ENCODE measurements at places on chromosomes 1 and 21.
A peak's percentile ranks its signal among the peaks of the same experiment; 100 is the strongest.

DNA sequence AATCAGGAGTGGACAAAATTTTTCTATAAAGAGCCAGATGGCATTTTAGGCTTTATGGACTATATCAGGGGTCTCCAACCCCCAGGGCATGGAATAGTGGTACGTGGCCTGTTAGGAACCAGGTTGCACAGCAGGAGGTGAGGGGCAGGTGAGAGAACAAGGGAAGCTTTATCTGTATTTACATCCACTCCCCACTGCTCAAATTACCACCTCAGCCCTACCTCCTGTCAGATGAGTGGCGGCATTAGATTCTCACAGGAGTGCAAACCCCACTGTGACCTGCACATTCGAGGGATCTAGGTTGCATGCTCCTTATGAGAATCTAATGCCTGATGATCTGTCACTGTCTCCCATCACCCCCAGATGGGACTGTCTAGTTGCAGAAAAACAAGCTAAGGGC, 13.9 kb downstream of the PHTF1 start:
- no peak for DNase-seq

DNA sequence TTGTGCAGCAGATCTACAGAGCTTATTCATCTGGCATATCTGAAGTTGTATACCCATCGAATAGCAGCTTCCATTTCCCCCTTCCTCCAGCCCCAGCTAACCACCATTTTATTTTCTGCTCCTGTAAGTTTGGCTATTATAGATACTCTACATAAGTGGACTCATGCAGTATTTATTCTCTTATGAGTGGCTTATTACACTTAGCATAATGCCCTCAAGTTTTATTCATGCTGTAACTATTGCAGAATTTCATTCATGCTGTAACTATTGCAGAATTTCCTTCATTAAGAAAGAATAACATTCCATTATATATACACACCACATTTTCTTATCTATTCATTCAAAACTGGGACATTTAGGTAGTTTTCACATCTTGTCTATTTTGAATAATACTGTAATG, 30.5 kb upstream of the IFI16 start:
- DNase-seq: no peak

- DNase-seq: no peak
Observed at GRCh38 chr1:179826626-179827280, 50.9 kb downstream of the TOR1AIP2 start.

DNA sequence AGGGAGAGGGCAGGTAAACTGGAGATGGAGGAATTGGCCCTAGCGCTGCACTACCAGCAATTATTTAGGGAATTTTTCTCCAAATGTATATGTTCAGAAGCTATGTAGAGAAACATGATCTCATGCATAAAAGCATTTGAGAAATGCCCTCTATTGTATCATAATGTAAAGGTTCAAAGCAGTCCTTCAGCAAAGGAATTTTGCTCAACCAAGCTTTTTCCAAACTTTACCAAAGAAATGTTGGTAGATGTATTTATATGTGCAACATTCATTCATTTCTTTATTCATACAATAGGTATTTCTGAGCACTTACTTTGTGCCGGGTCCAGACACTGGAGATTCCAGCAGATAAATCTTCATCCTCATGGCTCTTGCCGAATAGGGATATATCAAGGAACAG, 64.4 kb downstream of the XCL1 start:
- no peak for DNase-seq

DNA sequence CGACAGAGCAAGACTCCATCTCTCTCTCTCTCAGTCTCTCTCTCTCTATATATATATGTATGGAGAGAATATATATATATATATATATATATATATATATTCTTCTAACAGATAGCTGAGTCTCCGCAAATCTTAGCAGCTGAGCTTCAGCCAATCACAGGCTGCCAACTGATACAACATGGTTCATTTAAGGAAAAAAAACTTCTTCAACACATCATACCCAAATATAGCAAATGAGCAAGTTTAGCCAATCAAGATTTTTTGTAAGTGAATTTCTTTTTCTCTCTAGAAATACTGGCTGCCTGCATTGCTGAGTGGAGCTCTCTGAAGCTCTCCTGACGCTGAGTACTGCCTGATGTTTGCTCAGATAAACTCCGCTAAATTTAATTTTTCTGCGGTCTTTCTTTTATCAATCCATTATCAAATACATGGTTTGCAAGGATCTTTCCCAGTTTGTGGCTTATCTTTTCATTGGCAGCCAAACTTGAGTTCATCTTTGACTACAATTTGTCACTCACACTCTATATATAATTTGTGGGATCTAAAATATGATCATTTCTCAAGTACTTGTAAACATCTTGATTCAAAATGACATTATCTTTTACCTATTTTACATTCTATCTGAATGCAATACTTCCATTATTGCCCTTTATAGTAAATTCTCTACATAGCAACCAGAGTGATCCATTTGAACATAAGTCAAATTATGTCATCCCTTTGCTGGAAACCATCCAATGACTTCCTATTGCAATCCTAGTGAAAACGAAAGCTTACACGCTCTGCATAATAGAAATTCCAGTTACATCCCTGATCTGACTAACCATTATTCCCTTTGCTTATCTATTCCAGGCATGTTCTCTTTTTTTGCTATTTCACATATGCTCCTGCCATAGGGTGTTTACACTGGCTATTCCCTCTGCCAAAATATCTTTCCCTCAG, 2131.7 kb downstream of the MRPL39 start:
- DNase-seq: no peak

DNA sequence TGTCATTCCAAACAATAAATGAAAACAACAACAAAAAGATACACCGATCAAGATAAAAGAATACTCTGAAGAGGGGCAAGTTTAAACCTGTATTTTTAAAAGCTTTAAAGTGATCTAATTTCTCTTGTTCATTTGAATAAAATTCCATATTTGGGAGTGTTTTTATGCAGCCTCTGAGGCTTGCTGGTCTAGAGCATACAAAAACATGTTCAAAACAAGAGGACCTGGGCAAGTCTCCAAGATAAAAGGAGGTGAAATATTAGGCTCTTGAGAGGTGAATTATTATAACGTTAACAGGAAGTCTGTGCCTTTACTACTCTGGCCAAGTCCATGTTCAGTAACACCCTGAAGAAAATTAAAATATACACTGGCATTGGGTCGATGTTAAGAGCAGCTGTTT, 20.1 kb downstream of the URB1 start:
- DNase-seq: no peak

DNA sequence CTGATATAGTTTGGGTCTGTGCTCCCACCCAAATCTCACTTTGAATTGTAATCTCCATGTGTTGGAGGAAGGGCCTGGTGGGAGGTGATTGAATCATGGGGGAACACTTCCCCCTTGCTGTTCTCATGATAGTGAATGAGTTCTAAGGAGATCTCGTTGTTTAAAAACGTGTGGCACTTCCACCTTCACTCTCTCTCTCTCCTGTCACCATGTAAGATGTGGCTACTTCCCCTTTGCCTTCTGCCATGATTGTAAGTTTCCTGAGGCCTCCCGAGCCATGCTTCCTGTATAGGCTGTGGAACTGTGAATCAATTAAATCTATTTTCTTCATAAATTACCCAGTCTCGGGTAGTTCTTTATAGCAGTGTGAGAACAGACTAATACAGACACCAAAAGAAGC, 40.4 kb downstream of the FRRS1 start:
- no peak for DNase-seq

- peak; percentile 36 for DNase-seq
Observed at GRCh38 chr1:20248971-20249612, 41.6 kb upstream of the VWA5B1 start.

- DNase-seq: peak; percentile 26
Observed at GRCh38 chr21:38323721-38324531, 67.1 kb downstream of the KCNJ15 start.

DNA sequence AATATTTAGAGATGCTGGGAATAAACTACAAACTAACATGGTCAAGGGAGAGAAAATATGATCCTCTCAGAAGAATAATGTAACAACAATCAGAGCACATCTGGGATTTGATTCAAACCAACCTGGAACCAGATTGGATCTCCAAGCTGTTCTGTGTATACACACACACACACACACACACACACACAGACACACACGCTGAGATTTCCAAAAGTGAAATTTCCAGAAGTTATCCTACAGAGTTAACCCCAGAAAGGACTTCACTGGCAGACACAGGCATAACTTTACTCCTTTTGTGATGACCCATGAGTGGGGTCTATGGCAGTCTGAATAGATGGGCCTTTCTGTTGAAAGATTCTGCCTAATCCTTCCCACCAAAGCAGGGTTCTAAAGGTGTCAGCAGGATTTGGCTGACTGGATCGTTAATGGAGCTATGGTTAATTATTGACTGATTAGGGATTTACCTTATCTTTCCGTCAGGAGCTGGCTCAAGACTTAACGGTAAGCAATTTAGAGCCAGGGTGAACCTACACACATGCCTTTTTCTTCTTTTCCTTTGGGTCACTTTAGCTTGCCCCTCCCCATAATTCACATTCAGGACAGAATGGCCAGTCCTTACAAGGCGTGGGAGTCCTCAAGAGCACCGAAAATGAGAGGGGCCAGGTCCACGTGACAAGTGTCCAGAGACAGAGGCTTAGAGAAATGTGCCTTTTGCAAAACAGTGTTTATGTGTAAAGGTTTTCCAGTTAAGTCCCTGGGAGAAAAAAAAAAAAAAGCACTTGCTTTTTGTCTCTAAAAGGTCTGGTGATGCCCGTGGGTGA, 10.9 kb upstream of the PROX1 start:
- DNase-seq: no peak

- DNase-seq: no peak
Observed at GRCh38 chr1:34212673-34213072, 36.0 kb downstream of the C1orf94 start.

GRCh38 chr1:31931593-31932225, 6.5 kb downstream of the PTP4A2 start:
- DNase-seq: peak; percentile 52

DNA sequence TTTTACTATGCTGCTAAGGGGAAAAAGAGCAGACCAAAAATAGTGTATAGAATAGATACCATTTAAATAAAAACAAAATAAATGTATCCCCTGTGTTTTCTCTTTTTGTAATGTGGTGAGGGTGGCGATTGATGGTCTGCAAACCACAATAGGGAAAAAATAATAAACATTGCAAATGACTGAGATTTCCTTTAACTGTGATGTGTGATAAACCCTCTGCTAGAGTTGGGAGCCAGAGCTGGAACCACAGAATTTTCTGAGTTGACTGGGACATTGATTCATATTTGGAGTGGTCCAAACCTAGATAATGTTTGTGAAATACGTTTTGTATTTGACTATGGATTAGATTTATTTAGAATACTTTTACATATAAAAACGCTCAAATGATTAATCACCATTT, 70.6 kb upstream of the PTGFR start:
- DNase-seq: no peak

DNA sequence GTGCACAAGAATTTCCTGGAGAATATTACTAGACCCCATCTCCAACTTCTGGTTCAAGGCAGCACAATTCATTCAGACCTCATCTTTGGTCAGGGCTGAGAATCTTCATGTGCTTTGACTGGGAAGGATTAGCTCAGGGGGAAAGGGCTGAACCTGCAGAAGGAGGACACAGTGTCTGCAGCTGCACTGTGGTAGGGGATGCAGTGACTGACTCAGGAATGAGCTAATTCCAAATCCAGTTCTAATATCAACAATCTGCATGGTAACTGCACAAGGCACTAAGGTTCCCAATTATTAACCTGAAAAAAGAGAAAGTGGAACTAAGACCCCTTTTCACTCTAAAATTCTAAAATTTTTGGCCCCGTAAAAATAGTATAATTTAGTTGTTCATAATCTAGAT, 31.6 kb downstream of the TTLL7 start:
- DNase-seq: no peak

DNA sequence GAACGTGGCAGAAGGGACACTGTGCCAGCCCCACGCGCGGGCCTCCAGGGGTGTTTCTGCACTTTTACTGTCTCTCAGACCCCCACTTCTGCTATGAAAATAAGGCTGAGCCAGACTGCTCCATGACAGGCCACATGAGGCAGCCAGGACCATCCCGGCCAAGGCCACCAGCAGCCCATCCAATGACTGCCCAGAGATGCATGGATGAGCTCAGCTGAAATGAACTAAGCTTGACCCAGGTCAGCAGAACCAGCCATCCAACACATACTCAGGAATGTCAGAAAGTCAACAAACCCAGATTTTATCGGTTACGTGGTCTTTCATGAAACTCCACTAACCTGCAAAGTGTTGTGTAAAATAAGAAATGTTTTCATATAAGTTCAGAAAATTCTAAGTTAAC, 51.2 kb downstream of the CCDC185 start:
- no peak for DNase-seq

DNA sequence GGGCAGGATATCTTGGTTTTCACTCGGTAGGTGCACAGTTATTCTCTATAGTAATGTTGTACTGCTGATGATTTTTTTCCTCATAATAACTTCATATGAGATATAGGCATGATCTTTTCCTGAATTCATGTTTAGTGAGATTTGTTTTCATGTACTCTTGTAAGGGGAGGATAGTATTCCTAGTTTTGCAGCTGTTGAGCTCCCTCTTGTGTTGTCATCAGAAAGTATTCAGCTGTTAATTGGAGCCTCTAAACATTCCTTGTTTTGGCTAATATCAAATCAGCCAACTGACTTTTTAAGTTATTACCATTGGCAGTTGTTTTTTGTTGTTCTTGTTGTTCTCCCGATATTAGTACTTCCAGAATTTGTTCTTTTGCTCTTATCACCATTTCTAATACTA, 24.4 kb downstream of the OR10R2 start:
- no peak for DNase-seq

GRCh38 chr1:243316366-243316989, 60.6 kb downstream of the SDCCAG8 start:
- no peak for DNase-seq

GRCh38 chr1:79193211-79194079, 186.9 kb upstream of the ADGRL4 start:
- no peak for DNase-seq

- no peak for DNase-seq
Observed at GRCh38 chr1:228205526-228206436, 2.1 kb upstream of the OBSCN start.

- no peak for DNase-seq
Observed at GRCh38 chr1:43238991-43239469, 30.8 kb upstream of the TMEM125 start.

GRCh38 chr21:15932726-15933125, 202.9 kb downstream of the USP25 start:
- no peak for DNase-seq

- no peak for DNase-seq
Observed at GRCh38 chr1:24119859-24120756, 8.2 kb upstream of the MYOM3 start.

DNA sequence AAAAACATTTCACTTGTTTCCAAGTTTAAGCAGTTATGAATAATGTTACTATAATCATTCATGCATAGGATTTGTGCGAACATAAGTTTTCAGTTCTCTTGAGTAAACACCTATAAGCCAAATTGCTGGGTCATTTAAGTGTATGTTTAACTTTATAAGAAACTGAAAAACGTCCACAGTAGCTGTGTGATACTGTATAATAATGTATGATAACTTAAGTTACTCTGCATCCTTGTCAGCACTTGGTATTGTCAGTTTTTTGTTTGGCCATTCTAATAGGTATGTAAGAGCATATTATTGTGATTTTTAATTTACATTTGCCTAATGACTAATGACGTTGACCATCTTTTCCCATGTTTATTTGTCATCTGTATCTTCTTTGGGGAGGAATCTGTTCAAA, 14.4 kb upstream of the SLC35A3 start:
- no peak for DNase-seq
